ENCODE measurements at places on chromosomes 12 and 14.
A peak's percentile ranks its signal among the peaks of the same experiment; 100 is the strongest.

DNA sequence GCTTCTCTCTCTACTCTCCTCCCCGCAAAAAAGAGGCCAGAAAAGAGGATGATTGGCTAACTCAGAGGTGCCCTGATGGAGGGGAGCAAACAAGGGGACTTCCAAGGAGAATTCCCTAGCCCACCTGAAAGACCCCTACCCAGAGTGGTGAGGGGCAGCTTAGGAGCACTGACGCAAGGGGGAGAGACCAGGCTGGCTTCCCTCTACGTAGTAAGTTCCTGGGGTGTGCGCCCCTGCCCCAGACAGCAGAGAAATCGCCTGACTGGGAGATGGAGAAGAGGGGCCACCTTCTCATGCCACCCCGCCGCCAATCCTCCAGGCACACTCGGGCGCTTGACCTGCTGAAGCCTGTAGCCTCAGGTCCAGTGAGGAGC, 2.1 kb upstream of the DIO3 start:
- DNase-seq, result no peak

- no peak for DNase-seq
Observed at GRCh38 chr12:121467638-121468498, 68.0 kb downstream of the RNF34 start.

DNA sequence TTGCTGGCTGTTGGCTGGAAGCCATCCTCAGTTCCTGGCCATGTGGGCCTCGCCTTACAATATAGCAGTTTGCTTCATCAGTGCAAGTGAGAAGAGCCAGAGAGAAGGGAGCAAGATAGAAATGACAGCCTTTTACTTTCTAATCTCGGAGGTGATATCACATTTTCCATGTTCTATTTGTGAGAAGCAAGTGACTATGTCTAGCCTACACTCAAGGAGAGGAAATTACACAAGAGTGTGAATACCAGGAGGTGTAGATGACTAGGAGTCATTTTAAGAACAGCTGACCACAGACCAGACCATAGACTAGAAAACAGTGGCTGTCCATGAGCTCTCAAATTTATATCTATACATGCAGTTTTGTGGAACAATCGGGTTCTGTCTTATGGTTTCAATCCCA, 163.0 kb upstream of the NRXN3 start:
- DNase-seq, result no peak

- DNase-seq, result no peak
Observed at GRCh38 chr12:130456375-130457199, 118.9 kb downstream of the PIWIL1 start.

DNA sequence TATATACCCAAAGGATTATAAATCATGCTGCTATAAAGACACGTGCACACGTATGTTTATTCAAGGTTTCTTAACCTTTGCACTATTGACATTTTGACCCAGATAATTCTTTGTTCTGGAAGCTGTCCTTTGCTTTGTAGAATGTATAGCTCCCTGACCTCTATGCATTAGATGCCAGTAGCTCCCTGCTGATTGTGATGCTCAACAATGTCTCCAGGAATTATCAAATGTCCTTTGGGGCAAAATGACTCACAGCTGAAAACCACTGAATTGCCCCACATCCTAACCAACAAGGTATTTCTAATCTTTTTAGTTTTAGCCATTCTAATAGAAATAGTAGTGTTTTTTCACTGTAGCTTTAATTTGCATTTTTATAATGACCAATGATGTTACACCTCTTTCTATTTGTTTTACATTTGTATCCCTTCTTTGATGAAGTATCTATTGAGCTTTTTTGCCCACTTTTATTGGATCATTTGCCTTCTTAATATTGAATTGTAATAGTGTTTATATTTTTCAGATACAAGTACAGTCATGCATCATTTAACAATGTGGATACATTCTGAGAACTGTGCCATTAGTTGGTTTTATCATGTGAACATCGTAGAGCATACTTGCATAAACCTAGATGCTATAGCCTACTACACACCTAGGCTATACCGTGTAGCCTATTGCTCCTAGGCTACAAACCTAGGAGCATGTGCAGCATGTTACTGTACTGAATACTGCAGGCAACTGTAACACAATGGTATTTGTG, 10.4 kb upstream of the NOPCHAP1 start:
- DNase-seq, result no peak

- DNase-seq, result no peak
Observed at GRCh38 chr14:94368956-94369355, 19.4 kb downstream of the SERPINA1 start.

DNA sequence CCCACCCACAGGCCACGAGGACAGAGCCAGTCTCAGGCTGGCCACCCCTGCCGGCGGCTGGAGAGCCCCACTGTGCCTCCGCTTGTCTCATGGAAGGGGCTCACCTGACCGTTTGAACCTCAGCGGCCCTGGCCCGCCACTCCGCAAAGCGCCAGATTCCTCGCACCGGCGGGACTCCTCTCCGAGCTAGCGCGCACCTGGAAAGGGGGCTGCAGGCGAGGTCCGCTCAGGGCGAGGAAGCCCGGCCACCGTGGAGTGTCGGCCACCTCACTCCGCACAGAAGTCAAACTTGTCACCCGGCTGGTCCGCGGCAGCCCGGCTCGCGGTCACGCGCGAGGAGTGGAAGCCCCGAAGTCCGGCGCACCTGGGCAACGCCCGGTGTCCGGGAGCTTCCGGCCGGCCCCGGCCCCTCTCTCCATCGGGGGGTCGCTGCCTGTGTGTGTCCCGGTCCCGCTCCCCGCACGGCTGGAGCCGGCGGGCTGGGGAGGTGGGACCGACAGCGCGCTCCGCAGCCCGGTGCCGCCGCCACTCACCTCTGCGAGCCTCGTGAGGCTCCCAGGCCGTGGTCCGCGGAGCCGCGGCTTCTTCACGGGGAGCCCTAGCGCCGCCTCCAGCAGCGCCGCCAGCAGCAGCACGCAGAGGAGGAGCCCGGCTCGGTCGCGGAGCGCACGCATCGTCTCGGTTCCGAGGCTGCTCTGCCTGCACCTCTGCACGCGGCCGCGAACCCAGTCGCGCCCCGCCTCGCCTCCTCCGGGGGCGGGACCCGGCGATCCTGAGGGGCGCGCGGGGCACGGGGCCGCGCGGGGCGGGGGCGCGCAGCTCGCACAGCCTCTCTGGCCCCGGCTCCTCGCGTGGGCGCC, at the start of gene ISM2:
Gene ISM2, minus strand, starts transcription at position 697 of the 860 bp plus-strand sequence. Its CDS starts 23 bp downstream, at position 674.
- DNase-seq, result peak; percentile 90

DNA sequence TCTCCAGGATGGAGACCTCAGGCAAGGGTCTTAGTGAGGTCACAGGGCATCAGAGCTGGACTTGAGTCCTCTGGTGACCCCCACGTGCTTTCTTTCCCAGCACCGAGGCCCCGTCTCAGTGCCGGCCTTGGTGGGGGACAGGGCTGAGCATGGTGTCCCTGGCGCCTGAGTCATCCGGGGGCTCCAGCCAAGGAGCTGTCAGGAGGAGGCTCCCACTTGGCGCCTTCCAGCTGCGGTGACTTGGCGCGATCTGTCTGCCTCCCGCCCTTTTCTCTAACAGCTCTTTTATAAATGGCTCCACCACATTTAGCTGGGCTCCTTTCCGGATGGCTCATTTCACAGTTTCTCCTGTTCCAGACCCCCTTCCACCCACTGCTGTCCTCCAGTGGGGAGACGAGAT, 60.4 kb downstream of the PRMT8 start:
- no peak for DNase-seq

DNA sequence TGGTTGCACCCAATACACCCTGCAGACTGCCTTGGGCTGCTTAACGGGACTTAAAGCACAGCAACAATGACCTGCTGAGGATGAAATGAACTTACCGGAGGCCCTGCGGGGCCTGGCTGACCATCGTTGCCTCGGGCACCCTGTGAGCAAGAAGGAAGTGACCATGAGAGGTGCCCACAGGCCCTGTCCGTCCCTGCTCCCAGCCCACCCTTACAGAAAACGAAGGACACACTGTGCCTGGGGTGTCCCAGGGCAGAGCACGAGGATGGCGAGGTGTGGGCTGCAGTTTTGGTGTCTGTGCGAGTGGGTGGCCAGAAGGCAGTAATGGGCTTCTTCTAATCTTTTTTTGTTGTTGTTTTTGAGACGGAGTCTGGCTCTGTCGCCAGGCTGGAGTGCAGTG, 14.6 kb downstream of the COL2A1 start:
- DNase-seq, result no peak

GRCh38 chr12:60174941-60175340, 579.1 kb downstream of the SLC16A7 start:
- no peak for DNase-seq

DNA sequence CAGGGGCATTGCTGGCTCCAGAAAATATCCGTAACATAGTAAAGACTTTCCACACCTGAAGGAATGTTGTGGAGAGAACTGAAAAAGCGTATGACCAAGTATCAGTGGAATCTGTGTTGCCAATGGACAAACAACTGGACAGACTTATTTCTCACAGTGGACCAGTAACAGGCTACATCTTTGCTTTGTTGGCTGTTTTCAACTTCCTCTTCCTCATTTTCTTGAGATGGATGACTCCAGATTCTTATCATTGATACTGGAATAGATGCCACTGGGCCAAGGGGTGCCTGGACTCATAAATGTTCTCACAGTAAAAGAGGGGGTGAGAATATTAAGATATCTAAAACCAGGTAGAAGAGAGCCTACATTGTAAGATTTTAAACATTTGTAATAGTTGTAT, 6.4 kb downstream of the GAS2L3 start:
- no peak for DNase-seq

GRCh38 chr14:33551963-33552362, 398.9 kb downstream of the EGLN3 start:
- no peak for DNase-seq

DNA sequence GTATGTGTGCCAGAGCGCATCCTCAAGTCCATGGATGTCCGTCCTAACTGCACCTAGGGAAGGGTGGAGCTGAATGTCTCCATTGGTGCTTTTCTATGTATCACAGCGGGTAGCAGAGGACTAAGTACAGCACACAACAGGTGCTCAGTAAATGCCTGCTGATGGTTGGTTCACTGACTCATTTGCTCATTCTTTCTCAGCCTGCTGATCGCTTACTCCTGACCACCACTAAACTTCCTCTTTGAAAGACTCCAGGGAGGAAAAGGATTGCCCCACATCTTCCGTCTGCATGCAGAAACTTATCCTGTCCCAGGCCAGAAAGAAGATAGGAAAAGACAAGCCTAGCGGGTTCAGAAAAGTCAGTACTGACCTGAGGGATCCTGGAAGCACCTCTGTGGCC, 66.3 kb downstream of the B4GALNT3 start:
- no peak for DNase-seq

DNA sequence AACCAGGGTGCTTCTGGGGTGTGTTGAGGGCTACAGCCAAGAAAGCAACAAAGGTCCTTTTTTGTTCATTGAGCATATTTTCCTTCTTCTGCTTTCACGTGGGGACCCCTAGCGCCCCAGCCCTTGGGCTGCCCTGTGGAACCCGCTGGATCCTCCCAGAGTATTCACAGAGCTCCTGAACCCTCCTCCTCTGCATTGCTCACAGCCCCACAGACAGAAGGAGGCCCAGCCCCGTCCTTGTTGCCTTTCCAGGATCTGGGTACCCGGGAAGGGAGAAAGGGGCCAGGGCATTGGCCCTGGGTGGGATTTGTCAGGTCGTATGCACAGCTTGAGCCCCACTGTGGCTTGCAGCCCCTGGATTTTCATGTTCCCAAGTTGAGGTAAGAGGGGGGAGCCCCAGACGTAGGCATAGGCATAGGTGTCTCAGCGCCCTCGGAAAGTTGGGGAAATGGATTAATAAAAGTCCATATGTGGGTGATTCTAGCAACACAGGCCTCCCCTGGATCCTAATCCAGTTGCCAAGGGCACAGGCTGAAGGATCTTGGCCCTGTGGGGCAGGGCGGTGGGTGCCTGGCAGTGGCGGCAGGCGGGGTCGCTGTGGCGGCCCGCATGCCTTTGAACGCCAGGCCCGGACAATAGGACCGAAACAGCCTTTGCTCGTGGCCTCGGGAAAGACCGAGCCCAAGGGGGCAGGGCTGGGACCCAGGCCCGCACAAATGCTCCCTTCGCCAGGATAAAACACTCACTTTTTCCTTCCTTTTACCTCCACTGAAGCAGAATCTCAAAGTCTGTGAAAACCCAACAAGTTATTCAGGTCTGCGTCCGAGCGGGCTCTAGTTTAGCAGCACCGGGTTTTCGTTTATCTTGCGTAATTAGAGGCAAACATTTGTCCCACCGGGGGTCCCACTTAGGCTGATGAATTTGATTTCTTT, 3.0 kb upstream of the HOXC10 start:
- DNase-seq, result peak; percentile 77

- no peak for DNase-seq
Observed at GRCh38 chr14:74864198-74864597, 11.7 kb downstream of the PROX2 start.

DNA sequence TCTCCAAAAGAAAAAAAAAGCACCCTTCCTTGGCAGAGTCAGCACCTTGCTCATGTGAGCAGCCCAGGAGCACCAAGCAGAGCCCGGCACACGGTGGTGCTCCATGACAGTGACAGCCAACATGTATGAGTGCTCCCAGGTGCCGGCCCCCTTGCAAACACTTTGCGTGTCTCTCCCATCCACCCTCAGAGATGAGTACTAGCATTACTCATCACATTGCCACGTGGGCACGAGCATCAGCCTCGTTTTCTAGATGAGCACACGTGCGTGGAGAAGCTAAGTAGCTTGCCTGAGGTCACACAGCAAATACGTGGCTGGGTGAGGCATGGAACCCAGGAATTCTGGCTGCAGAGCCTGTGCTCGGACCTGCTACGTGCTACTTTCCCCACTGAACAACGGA, 177.9 kb upstream of the PRMT8 start:
- DNase-seq, result no peak

DNA sequence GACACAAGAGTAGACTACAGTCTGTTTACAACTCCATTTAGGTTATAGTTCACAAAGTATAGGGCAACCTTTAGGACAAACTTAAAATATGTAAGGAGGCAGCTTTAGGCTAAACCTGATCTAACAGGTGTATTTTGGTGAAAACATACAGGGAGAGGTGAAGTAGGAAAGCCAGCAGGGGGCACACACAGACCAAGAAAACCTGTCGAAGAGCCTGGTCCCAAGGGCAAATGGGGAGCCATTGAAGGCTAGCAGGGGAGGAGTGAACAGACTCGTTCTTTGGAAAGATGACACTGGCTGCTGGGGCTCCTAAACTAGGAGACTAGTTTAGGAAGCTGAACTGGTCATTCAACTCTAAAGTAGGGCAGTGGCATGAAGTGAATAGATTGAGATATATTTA, 138.8 kb upstream of the WSCD2 start:
- peak; percentile 44 for DNase-seq

- no peak for DNase-seq
Observed at GRCh38 chr12:83093426-83093825, 406.7 kb downstream of the TMTC2 start.

DNA sequence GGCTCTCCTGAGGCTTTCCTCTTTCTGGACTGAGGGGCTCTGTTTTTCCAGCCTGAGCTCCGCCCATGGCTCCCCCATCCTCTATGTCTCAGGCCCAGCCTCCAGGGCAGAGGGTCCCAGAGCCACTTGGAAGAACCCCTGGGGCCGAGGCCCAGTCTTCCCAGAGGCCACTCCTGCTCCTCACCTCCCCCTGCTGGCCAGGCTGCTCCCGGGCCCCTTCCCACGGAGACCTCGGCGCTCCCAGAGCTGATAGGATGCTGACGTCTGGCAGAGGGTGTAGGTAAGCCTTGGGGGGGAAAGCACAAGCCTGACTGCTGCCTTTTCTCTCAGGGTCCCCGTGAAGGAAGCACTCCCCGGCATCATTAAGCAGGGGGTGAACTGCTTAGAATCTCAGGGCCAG, 51.4 kb downstream of the ERH start:
- no peak for DNase-seq
